ELF-1 (cell line): ENCODE measurements at places on chromosomes 12 and 14.
A peak's percentile ranks its signal among the peaks of the same experiment; 100 is the strongest.

DNA sequence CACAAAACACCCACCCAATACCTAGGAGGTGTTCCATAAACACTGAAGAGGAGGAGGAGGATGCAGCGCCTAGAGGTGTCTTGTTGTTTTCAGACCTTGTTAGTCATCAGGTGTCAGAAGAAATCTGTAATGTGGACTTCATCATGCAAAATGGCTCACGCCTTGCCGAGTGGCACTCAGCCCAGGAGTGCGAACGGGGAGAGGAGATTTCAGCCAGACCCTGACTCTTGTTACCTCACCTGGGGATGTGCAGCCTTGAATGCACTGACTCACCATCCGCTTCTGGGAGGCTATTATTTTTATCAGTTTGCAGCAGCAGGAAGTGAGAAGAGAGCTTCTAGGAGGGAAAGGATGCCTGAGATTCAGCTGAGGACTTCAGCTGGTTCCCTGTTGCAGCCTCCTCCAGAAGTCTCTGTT lies 48.2 kb upstream of the PLXNC1 start:
- DNase-seq = no peak

DNA sequence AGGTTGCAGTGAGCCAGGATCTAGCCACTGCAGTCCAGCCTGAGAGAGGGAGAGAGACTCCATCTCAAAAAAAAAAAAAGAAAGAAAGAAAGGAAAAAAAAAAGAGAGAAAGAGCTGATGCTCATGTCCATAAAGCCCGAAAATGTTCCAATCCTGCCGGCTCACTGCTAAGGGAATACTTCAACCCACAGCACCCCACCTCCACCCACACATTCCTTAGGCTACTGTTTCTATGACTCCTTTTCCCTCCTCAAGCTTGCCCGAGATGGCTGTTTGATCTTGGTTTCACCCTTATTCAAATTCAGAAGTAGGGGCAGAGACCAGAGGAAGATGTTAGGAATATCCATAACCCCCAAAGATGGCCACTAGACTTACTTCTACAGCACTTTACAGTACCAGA lies 59.5 kb upstream of the RASSF3 start:
- DNase-seq = no peak

- peak; percentile 46 for DNase-seq
These were observed 1.9 kb downstream of the TOGARAM1 start for GRCh38 chr14:44963775-44964380.

DNA sequence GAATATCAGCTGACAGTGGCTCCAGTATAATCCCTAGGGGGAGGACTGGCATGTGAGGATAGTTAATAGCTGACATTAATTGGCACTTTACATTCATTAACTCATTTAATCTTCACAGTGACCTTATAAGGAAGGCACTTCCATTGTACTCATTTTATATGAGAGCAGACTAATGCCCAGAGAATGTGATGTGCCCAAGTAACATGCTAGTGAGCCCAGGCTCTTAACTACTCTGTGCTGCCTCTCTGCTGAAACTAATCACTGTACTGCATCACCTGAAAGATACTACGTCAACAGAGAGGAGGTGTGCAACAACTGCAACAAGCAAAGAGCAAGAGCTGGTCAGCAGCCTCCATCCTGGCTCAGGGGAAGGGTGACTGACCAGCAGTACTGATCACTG lies 40.1 kb downstream of the GALNT4 start:
- DNase-seq = no peak

- DNase-seq = no peak
These were observed 193.6 kb downstream of the KSR2 start for GRCh38 chr12:117774941-117775775.

- DNase-seq = no peak
These were observed 3.0 kb downstream of the BMAL2 start for GRCh38 chr12:27335364-27336281.

DNA sequence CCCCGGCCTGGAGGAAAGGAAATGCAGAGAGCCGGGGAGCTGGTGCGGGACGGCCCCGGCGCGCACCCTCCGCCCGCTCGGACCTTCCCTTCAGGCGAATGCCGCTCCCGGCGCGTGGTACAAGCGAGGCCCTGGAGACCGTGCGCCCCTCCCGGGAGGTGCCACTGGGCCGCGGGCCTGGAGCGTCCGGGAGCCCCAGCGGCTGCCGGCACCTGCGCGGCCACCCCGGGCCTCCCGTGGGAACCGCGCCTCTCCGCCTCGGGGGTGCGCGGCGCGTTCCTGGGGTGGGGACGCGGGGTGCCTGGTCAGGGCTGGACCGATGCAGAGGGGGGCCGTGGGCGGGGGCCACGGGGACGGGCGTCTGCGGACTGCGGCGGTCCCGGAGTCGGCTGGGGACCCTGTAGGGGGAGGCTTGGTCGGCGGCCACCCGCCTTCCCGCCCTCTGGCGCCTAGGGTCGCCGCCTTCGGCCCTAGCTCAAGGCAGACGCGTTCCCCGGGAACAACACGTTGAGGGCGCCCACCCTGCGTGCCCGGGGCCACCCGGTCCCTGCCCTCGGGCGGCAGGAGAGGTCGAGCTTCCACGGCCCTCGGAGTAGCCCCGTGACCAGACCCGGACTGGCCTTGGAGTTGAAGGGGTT lies 599 bp downstream of the PAPLN start:
- no peak for DNase-seq

- no peak for DNase-seq
These were observed 66.2 kb downstream of the PTPRB start for GRCh38 chr12:70571029-70571428.

DNA sequence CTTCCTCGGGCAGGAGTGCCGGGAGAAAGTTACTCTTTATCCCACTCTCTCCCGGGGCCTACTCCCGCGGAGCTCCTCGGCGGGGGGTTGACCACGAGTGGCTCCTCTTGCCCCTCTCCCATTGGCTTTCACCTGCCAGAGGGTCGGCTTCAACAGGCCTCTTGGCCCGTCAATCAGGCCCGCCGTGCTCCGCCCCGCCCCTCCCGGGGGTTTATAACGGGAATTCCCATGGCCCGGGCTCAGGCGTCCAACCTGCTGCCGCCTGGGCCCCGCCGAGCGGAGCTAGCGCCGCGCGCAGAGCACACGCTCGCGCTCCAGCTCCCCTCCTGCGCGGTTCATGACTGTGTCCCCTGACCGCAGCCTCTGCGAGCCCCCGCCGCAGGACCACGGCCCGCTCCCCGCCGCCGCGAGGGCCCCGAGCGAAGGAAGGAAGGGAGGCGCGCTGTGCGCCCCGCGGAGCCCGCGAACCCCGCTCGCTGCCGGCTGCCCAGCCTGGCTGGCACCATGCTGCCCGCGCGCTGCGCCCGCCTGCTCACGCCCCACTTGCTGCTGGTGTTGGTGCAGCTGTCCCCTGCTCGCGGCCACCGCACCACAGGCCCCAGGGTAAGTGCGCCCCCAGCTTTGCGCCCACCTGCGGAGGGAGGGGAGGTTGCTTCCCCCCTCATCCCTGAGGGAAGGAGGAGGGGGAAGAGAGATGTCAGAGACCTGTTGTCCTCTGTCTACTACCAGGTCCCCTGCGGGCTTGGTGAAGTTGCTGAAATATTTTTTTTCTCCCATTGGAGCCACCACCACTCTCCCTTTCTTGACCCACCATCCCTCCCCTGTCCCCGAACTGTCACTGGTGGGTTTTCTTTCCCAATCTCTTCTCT lies at the start of gene SMOC1:
Gene SMOC1 (plus strand): TSS at position 242 of the 869 bp plus-strand sequence. CDS start 263 bp downstream, at position 505.
- peak; percentile 84 for DNase-seq

DNA sequence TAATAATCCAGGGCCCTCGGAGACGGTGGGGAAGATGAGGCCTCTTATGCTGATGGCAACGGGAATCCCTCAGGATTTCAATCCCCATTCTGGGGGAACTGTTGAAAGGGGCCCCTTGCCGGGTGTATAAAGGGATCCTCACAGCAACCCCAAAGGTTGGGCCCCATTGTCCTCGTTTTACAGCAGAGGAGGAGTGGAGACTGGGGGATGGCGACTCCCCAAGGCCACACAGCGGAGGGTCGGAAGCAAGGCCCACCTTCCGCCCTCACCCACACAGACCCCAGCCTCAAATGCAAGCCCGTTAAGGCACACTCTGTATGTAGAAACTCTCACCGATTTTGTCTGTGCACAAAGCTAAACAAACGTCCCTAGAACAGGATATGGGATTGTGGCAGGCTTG lies 327.9 kb upstream of the DIO3 start:
- no peak for DNase-seq

DNA sequence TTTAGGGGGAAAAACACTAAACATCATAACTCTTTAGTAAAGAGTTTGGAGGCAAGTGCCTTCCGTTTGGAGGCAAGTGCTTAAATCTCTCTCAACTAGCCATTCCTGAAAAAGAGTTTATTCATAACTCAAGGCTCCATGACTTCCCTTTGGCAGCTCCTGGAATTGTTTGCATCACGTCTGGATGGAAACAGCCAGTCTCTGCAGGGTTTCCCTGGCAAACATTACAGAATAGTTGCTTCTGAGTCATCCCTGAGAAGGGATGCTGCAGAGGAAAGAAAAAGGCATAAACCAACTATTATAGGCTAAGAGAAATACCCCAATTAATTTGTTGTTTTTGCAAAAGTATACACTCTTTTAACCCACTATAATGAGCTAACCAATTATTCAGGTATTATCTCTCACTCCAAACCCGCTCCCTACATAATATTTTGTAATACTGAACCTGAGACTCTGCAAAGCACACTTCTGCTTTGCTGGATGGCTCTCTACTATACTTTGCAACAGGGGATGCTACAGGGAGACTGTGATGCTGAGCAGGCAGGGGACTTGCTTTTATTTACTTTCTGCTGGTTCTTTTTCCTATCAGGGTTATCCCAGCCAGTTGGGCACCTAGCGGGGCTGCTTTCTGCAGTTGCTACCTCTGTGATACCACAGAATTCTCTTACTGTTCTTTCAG lies 497.7 kb downstream of the FUT8 start:
- DNase-seq = no peak

- DNase-seq = no peak
These were observed 21.7 kb downstream of the ERH start for GRCh38 chr14:69376439-69376838.
